ENCODE measurements at places on chromosomes 5 and 9.

DNA sequence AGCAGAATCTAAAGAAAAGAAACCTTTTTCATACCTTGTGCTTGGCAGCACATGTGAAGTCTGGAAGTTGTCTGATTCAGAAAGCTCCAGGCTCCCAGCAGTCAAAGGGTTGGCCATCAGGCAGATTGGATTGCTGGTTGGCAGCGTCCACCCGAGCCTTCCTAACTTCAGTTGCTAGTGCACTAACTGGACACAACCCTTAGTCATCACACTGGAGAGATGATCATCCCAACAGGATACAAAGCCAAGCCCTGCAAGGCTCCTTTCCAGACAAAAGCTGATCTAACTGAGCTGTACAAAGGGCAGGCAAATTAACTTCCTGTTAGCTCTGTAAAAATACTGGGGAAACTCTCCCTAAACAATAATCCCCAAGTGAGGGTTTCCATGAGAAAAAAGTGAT is 185.6 kb downstream of the SNX18 start:
- no peak for DNase-seq

DNA sequence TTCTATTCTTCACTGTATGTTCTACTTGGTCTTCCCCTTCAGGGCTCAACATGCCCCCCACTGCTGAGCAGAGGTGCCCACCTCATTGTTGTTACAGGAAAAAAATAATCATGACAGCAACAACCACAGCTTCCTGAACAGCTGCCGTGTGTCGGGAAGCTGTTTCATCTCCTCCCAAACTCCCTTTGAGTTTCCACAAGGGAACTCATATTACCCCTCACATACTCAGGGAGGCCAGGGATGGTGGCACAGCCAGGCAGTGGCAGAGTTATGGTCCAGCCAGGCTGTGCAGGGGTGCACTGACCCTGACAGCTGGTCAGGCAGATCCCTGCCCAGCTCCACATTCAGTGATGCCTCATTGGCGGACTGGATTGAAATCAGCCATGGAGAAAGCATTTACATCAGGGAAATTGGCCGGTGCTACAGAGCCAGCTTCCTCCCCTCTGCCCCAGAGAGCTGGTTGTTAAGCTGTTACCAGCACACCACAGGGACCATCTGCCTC is 37.3 kb downstream of the SARDH start:
- no peak for DNase-seq

DNA sequence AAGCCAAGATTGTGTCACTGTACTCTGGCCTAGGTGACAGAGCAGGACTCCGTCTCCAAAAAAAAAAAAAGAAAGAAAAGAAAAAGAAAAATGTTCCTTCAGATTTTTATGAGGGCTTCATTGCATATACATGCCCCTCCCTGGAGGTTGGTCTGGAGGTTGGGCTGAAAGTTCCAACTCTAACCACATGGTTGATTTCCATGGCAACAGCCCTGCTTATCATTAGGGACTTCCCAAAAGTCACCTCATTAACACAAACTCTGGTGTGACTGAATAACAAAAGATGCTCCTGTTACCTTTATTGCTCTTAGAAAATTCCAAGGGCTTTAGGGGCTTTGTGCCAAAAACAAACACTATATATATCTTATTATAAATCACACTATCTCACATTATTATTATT is 113.8 kb downstream of the TMC1 start:
- no peak for DNase-seq

- DNase-seq: no peak
Measured at GRCh38 chr5:135814316-135814715, 20.1 kb upstream of the SLC25A48 start.

GRCh38 chr9:120441426-120442307 is 138.3 kb downstream of the CDK5RAP2 start:
- DNase-seq: no peak

GRCh38 chr5:74864823-74865222 is 1.4 kb downstream of the FAM169A start:
- DNase-seq: no peak

DNA sequence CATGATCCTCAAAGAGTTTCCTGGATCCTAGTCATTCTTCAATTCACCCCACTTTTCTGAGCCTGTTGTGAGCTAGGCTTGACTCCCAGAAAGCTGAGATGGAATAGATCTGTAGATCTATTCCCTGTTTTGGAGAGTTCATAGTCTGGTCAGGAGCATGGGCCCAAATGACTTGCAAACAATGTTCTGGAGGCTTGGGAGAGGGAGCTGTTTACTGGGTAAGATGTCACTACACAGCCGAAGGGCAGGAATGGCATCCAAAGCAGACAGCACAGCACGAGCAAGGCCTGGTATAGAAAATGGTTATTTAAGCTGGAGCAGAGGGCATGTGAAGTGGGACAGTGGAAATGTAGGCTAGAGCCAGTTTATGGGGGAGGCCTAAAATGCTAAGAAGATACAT is 152.5 kb upstream of the ALDH1B1 start:
- DNase-seq: no peak

DNA sequence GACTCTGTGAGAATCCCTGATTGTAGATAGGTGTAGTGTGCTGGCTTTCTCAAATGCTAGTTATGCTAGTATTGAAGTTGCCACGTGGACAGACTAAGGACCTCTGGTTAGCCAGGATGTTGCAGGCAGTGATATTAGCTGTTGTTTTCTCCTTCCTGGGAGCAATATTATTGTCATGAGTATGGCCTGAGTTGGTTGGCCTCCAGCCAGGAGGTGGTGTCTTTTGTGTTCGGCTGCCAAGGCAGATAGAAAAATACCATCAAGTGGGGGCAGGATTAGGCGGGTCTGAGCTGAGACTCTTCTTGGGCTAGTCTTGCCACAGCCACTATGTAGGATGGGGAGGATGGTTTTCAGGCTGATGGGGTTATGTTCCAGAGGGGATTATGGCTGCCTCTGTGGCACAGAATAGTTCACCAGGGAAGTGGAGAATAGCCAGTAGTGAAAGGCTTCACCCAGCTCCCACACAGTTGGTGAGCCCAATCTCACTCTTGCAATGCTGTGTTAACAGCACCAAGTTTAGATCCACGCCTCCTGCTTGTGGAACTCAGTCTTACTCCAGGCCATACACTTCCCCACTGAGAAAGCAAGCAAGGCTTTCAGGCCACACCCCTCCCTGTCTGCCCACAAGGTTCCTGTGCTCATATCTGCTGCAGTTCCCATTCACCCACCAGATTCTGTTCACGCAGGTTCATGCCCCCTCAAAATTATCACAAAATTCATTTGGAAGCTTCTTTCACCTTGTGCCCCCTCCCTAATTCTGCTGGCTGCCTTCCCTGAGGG is 31.2 kb downstream of the GHR start:
- no peak for DNase-seq

DNA sequence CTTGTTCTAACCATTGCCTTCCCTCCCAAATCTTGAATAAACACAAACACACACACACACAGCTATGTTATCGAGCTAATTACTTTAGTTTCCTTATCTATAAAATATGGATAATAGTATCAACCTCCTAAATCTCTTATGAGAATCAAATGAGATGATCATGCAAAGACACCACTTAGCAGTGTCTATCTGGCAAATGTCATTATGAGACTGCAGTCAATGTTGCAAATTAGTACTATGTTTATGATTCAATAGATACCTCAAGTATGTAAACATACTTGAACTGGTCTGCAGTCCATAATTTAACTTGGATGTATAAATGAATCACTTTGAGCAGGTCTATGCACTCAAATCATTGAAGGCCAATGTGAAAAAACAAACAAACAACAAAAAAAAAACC is 22.2 kb upstream of the ERAP2 start:
- no peak for DNase-seq

GRCh38 chr5:40121236-40121635 is 558.5 kb upstream of the PTGER4 start:
- DNase-seq: no peak

- DNase-seq: no peak
Measured at GRCh38 chr9:110850401-110851135, 182.0 kb downstream of the MUSK start.

DNA sequence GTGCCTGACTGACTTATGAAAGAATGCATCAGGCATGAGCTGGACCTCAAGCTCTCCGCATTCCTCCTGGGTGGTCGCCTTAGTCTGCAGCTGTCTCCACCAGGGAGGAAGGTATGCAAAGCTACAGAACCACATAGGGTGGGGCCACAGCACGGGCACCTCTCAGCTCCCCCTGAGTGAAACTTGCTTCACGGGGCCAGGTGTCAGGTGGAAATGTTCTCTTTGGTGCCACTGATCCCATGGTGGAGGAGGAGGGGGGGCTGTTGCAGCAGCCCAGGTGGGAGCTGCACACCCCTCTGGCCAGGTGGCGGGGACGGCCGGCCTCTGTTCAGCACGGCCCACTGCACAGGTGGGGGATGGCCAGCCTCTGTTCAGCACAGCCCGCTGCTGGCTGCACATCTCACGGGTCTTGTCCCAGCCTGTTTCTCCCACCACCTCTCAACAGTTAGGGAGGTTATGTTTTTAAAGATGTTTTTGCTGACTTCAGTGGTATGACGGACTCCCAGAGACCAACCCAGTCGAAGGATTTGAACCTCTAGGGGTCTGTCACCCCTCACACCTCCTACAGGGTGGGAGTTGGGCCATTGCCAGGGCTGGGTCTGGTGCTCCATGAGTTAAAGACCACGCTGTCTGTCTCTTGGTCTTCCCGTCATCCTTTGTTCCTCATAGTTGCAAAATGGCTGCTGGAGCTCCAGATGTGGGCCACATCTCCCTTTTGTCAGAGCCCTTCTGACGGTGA is 34.3 kb downstream of the MRPL36 start:
- DNase-seq: no peak

DNA sequence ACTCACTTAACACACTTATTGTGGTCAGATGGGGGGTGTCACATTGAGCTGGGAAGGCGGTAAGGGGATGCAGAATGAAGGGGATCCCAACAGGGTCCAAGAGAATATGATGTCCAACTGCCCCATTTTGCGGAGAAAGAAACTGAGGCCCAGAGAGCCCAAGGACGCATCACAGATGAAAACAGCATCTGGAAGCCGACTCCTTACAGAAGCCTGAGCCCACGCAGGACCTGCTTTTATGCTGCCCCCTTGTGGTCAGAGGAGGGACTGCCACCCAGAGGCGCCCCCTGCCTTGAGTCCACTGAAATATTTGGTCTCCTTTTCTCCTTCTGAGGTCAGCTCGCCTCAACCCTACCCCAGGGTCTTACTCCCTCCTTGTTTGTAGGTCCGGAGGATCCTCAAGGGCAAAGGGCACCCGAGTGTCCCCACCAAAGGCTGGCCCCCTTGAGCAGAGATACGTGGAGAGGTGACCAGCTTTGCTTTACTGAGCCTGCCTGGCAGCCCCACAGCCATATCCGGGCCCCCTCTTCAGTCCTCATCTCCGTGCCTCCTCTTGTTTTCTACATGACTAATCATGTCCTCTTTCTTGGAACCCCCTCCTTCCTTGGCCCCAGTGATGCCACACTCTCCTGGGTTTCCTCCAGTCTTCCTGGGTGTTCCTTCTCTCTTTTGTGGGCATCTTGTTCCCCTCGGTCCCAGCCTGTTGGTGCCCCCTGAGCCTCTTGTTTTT is 30.0 kb upstream of the TTLL11 start:
- DNase-seq: peak; percentile 51

DNA sequence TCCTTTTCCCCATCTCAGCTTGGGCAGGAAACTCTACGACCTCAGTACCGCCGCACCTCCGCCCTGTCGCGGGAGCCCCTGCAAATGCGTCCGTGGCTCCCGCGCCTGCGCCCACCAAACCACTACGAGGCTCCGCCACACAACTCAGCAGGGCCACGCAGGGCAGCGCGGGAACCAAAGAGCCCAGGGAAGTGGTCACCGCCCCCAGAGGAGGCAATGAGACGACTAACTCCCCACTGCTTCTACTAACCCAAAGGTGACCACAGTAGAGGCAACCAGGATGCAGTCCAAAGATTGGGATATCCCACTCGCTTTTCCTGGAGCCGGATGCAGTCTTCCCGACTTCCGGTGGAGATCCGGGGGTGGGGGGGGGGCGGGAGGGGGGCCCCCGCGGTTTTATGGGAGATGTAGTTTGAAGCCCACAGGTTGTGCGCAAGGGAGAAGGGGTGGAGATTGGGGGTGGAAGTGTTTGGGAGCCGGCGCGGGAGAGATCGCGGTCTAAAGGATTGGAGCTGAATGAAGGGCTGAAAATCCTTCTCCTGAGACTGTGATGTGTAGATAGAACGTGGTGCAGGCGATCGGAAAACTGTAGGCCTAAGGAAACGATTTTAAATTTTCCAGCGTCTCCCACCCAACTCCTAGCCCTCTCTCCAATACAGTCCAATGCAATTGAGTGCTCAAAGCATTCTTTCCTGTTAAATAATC is at the start of gene NUDT12:
Gene NUDT12, minus strand, starts transcription at position 337 of the 705 bp plus-strand sequence. CDS start 2,541 bp downstream, outside the sequence.
- peak; percentile 4 for DNase-seq

GRCh38 chr5:168802337-168802736 is 223.2 kb upstream of the PANK3 start:
- no peak for DNase-seq

DNA sequence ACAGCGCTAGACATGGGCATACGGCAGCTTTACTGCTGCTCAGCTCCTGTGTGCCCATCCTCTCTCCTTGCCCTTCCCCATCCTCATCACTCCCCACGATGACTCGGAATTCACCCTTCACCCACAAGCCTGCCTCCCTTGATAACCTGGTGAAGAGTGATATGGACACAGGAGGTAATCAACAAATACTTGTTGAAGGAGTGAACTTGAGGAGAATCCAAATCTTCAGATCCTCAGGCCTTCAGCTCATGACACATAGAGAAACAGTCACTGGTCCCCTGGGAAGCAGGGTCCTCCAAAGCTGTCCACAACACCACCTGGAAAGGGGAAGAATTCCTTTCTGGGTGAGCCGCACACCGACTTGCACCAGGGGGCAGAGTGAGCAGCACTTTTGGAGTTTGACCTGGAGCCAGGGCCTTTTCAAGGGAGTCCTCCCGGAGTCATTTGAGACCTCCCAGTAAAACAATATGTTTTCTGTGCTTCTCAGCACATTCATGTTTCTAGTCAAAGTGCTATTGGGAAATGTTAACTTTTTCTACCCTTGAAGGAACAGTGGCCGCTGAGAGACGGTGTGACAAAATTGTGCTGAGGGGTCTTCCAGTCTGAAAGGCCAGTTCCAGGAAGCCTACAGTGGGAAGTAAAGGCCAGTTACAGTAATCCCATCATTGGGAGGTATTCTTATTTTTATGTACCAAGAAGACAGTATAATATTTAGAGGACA is 332.3 kb downstream of the CWC27 start:
- DNase-seq: no peak

DNA sequence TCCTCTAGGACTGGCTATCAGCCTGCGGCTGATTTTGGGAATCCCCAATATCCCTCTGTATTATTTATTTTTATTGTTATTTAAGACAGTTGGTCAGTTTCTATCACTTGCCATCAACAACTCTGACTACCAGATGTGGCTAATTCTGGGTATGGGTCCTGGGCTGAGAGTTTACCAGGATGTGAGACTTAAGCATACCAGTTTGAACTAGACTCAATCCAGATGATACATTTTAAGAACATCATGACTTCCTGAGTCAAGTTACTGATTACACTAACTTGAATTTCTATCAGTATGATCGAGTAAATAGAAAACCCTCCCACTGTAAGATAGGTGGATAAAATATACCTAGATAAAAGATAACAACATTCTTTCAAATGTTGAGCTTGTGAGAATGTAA is 634.0 kb downstream of the MAT2B start:
- DNase-seq: no peak

DNA sequence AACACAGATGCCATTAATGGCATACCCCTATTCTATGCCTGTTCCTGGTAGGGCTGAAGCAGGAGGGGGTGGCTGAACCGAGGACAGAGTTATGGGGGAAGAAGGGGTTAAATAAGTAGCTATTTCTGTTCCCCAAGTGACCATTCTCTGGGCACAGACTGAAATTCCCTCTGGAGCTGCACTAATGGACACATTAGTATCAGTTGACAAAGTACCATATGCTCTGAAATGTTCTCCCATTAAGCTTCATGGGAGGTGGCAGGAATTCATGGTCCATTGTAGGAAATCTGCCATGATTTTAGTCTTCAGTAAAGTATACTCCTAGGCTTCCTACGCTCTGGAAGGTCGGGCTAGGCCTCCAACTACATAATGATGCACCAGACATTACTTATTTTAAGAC is 10.5 kb upstream of the FRMPD1 start:
- DNase-seq: no peak

Measured in activated naive CD4-positive, alpha-beta T cell (primary cell).